ENCODE measurements at places on chromosomes 12 and 14. TPM values are rescaled to one million over a fixed set of nuclear protein-coding genes. Genes with fewer than 3 reads are reported as not detected.

VWF gene
- total RNA-seq, result 0.37 TPM

CCDC197 gene
- not detected for total RNA-seq

REP15 gene
- total RNA-seq, result 1.4 TPM

BIN2 gene
- total RNA-seq, result not detected

CD27 gene
- total RNA-seq, result not detected

SLC11A2 gene
- 148 TPM for total RNA-seq

NXPH4 gene
- 5.1 TPM for total RNA-seq

METTL17 gene
- total RNA-seq, result 38.0 TPM

CHGA gene
- 6.2 TPM for total RNA-seq

SIVA1 gene
- 111 TPM for total RNA-seq

RASAL1 gene
- 0.74 TPM for total RNA-seq

WDR20 gene
- 17.5 TPM for total RNA-seq

LRP1-AS gene
- total RNA-seq, result not detected

LTB4R2 gene
- total RNA-seq, result 3.2 TPM

CDH24 gene
- total RNA-seq, result 0.96 TPM

DNA sequence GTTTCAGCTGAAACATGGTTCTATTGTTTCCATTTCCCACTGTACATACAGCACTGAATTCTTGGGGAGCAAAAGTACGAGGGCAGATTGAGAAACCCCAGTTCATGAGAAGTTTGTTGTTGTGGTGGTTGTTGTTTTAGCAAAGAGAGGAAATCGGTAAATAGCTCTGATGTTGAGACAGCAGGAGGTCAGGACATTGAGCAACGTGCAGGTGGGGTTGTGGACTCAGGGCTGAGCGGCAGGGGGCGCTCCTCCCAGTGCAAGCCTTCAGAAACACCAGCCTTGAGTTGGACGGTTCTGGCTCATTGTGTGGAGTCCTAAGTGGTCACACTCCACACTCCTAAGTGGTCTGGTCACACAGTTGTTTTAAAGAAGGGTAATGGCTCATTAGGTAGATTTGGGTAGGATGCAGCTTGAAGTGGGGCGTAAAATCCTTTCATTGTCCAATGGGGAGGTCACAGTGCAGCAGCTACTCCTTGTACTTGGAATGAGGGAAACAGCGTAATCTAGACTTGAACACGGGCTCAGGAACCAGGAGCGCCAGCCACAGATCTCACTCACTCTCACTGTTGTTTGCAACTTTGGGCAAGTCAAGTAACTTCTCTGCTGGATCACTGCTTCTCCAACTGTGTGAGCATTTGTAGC is 14.5 kb upstream of the PWP1 start:
- peak; percentile 59 for DNase-seq

- peak; percentile 64 for DNase-seq
These were observed 364.8 kb downstream of the SNAPC1 start for GRCh38 chr14:62126879-62127478.

DNA sequence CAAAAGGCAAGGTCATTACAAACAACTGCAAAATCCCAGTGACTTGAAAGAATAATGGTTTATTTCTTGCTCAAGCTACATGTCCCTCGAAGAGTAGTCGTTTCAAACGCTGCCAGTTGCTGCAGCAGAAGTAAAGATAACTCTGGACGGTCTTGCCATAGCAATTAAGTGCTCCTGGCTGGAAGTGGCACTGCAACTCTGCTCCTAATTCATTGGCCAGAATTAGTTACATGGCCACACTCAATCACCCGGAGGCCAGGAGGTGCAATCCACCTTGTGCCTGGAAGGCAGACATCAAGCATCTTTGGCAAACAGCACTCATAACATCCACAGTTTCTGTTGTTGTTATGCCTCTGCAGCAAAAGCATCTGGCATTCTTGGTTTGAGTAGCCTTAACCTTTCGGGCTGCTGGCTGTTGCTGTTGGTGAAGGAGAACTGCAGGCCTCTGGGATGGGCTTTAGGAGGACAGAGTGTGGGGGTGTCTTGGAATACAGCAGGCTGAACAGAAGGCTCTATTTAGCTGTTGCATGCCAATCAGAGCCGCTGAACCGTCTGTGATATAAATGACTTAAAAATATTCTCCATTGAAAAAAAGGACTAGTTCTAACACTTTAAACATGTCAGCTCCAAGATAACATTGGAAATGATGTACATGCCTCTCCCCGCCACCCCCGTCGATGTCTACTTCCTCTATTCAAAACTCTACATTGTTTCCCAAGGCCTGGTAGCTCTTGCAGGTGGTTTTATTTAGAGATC is 123.5 kb upstream of the DYRK2 start:
- DNase-seq, result no peak

GRCh38 chr14:33676135-33676566 is 274.7 kb downstream of the EGLN3 start:
- DNase-seq, result peak; percentile 88

- DNase-seq, result peak; percentile 64
These were observed 87.6 kb downstream of the SEC23A start for GRCh38 chr14:39015360-39015961.

GRCh38 chr14:89445273-89445973 is 28.4 kb upstream of the FOXN3 start:
- no peak for DNase-seq

DNA sequence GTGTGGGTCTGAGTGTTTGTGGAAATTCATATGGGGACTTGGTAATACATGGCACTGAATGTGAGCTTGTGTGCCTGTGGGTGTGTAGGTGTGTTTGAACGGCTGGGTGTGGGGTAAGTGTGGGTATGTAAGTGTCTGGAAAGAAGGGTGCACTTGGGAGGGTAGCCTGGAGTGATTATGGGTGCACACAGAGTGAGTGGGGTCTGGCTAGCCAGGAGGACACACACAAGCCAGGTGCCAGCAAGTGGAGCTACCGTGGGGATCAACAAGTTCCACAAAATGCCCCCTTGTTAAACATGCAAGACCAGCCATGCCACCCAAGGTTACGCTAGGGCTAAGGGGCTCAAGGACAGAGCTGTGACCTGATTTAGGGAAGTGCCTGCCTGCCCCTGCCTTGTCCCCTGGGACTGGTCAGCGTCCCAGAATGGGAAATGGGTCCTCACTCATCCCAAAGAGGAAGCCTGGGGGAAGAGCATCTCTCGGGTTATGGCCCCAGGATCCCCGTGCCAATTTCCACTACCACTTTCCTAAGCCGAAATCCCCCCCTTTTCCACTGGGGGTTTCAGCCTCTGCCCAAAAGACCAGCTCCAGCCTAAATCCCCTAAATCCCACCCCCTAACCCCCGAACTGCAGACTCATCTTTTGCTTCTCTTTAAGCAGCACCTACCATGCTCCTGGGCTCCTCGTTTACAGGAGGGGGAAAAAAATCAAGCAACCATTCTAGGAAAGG is 118.6 kb downstream of the DICER1 start:
- no peak for DNase-seq

DNA sequence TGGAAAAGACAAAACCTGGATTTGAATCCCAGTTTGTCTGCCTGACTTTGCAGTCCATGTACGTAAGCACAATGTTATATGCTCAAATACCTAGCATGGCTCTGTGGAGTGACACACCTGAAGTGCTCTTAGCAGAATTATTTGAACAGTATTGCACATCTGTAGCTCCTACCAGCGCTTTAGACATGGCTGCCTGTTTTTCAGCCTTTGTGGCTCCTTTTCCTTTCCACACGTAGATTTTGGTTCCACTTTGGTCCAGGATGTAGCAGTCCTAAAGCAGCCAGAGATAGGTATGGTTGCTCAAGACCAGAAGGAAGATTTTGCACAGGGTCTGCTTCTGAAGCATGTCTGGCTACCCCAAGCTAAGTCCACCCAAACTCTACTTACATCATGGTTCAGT is 9.1 kb downstream of the AVIL start:
- DNase-seq, result no peak

DNA sequence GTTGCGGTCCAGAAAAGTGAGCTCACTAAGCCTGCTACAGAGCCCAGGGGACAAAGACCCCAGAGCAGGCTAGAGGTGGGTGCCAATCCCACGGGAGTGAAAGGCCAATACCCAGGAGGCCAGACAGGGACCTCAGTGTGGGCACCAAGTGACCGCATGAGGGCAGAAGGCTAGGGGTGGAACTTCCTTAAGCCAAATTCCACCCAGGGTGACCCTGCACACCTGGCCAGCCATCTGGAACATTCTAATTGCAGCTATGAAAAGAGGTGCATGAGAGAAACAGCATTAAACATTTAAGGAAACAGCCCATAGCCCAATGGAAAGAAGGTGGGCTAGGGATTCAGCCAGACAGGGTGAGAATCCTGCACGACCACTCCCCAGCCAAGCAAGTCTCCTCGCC is 19.4 kb downstream of the GLTP start:
- DNase-seq, result no peak

- no peak for DNase-seq
These were observed 10.7 kb downstream of the TTC5 start for GRCh38 chr14:20295067-20295466.

DNA sequence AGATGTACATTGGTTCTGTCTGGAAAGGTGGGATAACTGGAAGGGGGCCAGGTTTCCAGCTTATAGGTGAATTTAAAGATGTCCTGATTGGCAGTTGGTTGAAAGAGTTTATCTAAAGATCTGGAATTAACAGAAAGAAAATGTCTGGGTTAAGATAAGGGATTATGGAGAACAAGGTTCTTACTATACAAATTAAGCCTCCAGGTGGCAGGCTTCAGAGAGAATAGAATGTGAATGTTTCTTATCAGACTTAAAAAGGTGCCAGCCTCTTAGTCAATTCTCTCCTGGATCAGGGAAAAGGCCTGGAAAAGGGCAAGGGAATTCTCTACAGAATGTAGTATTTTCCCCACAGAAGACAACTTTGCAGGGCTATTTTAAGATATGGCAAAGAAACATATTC is 53.1 kb downstream of the CNTN1 start:
- DNase-seq, result peak; percentile 56

GRCh38 chr12:2980630-2981029 is 21.4 kb downstream of the TEAD4 start:
- DNase-seq, result no peak

DNA sequence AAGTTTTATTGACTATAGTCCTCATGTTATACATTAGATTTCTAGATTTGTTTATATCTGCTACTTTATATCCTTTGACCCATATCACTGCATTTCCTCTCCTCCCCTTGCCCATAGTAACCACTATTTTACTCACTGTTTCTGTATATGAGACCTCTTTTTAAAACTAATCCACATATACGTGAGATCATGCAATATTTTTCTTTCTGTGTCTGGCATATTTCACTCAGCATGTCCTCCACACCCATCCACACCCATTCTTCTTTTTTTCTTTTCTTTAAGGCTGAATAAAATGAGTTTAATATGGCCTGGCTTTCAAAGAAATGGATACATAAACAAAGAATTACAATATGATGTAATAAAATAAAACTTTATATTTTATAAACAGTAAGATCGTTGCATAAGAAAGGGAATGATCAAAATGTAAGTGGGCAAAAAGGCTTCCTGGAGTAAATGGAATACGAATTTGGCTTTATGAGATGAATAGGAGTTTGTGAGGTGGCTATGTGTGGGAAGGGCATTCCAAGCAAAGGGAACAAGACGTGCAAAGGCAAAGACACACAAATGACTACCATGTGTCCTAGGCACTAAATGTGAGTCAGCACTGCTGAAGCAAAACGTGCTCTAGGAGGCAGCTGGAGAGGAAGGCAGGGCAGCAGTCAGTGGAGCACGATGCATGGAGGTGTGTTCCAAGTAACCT is 53.2 kb upstream of the HIF1A start:
- DNase-seq, result no peak

DNA sequence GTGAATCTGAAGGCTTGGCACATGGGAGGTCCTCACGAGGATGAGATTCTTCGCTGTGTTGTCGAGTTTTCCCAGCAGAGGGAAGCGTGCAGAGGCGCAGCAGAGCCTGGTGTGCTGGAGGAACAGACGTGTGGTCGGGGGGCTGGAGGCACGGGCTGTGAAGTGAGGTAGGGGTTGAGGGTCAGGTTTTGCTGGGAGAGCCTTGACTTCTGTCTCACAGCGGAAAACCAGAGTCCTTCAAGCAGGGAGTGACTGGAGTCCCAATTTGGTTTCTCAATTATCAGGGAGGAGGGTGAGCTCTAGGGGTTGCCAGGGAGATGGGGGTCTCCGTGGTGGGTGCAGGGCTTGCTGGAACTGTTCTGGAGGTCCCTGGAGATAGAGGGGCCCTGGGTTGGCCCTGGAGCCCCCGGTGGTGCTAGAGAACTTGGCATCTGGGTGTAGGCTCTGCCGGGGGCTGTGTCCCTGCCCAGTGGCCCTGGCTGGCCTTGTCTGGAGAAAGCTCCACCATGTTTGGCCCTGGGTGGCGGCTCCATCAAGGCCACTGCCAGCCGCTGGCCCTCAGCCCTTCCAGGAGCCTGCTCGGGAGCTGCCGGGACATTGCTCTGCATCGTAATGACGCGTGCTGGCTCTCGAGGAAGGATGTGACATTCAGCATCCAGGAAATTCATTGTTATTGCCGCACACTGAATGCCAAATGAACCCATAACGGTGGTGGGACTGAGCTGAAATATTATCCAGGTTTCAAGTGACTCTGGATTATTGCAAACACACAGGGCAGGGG is 215.7 kb downstream of the KIF26A start:
- no peak for DNase-seq

DNA sequence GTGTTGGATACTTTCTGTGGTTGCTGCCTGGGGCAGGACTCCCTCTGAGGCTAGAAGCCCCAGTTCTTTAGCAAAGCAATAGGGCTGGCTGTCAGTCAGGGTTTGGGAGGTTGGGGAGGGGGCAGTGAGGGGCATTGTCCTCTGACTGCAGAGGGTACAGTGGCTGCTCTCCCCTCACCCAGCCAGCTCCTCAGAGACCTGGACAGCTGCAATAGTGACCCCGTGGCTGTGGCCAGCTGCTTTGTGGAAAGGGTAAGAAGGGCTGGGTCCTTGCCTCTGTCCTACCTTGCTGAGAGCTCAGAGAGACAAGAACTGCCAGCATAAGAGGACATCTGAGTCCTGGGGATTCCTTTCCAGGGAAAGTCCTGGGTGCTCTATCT is 25.8 kb downstream of the PLEKHG3 start:
- no peak for DNase-seq

DNA sequence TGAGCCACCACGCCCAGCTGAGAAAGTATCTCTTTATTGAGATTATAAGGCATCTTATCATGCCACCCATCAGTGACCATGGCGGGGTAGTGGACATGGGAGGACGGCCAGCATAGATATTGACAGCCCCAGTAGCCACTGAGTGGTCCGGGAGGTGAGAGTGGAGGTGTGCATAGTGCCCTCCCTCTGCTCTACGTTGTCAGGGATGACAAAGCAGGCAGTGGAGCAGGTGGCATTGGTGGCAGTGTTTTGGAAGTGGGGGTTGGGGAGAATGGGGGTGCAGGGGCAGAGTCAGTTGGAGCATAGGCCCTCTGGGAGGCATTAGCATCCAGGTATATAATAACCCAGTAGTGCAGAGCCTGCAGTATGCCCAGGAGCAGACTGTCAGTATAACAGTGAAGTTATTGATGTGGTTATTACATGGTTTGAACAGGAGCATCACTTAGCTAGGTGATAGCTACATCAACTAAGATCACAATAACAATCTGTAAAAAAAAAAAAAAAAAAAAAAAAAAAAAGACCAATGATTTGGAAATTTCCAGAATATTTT is 41.1 kb downstream of the GNG2 start:
- DNase-seq, result no peak

- DNase-seq, result no peak
These were observed 45.1 kb upstream of the PRPF39 start for GRCh38 chr14:45038865-45039264.

Measured in SK-MEL-5 (cell line).